ENCODE measurements at places on chromosomes 4 and X. TPM values are rescaled to one million over a fixed set of nuclear protein-coding genes. Genes with fewer than 3 reads are reported as not detected.

Gene RAB41
- 0.79 TPM for polyA plus RNA-seq

Gene SPON2
- polyA plus RNA-seq = 5.0 TPM

Gene EFHC2
- polyA plus RNA-seq = 10.4 TPM

Gene ADH4
- polyA plus RNA-seq = 0.47 TPM

Gene FTHL17
- polyA plus RNA-seq = not detected

Gene SLC2A9
- polyA plus RNA-seq = 10.0 TPM

Gene SEC31A
- polyA plus RNA-seq = 235 TPM
